ENCODE measurements at places on chromosomes 13 and 19.

- no peak for DNase-seq
Measured at GRCh38 chr19:9165261-9165660, 13.5 kb upstream of the OR7D2 start.

GRCh38 chr13:110045202-110045601 lies 258.8 kb upstream of the IRS2 start:
- DNase-seq, result no peak

DNA sequence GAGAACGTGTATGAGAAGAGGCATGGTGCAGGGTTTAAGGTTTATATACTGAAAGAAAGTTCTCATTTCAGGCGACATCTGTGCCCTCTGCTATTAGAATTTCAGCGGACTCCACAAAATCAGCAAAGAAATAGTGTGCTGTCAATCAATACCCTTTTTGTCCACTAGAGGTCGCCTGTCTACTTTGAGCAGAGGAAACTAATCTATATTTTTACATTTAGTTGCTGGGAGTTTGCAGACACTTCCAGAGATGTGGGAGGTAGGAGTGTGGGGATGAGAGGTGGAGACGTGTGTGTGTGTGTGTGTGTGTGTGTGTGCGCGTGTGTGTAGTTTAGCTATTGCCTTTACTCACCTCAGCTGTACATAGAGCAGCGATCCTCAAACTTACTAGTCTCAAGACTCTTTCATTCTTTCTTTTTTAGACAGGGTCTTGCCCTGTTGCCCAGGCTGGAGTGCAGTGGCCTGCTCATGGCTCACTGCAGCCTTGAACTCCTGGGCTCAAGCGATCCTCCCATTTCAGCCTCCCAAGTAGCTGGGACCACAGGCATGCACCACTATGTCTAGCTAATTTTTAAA lies 9.7 kb downstream of the INAFM1 start:
- no peak for DNase-seq

DNA sequence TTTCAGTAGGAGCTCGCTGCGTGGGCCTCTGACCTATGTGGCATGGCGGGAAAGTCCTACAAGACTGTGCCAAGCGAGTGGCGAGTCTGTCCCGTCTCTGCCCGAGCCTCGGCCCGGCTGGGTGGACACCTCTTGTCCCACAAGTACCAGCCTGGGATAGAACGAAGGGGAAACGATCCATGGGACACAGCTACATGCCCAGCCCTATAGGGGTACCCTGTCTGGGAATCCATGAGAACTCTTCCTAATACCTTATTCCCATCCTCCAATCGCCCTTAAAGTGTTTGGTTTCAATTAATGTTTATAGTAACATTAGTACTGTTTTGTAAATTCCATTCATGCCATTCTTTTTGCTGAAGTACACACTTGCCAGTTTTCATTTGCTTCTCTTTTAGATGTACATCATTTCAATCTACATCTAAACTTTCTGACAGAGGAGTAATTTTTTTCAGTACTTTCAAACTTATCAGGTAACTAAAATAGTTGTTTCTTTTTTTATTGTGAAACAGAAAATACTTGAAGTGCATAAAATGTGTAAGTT lies 667 bp upstream of the ZNF790 start:
- DNase-seq, result no peak

DNA sequence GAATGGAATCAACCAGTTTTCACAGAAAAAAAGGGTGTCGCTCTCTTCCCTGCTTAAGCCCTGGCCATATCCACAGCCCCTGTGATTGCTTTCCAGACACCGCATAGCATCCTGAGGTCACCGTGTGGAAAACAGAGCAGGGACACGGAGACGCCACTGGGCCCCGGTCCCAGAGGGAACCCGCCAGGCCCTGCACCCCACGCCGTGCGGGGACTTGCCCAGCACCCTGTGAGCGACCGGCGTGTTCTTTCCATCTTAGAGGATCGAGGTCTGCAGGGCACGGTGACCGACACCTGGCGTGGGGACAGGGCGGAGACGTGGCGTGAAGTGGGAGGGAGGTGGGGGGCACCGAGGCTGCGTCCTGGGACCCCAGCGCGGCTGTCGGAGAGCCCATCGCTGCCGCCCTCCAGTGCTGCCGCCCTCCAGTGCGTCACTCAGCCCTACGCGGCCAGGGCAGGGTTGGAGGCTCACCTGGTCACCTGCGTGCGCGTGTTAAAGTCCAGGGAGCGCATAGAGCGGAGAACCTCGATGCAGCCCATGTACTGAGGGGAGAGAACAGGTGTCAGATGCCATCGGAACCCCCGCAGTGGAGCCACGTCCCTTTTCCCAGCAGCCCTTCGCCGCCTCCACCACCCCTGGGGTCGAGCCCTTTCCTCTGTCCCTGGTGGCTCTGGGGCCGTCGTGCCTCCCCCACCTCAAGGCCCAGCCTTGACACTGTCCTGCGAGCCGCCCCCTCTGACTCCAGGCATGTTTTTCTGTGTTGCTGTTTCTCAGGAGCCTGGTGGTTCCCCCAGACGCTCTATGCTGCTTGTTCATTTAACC lies 20.2 kb downstream of the SHC2 start:
- DNase-seq, result no peak

DNA sequence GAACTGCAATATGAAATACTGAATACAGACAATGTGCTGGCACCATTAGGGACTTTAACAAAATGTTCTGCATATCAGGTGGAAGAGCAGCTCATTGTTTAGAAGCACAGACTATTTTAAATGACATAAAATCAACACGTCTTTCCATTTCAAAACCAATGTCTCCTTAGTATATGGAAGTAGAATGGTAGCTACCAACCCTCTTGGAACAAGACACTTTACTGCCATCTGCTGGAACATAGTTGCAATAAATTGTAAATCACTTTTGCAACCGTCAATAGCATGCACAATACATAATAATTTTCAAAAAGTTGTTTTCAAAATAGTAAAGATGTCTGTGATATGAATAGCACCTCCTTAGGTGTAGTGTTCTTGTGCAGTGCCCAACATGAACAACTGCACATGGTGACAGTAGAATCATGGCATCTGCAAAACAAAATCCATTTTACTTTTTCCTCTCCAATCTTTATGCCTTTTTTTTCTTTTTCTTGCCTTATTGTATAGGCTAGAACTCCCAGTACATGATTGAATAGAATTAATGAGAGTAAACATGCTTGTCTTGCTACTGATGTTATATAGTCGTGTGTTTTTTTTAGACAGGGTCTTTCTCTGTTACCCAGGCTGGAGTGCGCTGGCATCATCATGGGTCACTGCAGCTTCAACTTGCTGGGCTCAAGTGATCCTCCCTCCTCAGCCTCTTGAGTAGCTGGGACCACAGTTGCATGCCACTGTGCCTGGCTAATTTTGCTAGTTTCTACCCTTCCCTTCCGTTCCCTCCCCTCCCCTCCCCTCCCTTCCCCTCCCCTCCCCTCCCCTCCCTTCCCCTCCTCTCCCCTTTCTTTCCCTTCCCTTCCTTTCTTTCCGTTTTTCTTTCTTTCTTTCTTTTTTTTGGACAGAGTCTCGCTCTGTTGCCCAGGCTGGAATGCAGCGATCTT lies 7.8 kb upstream of the LYPD5 start:
- no peak for DNase-seq

DNA sequence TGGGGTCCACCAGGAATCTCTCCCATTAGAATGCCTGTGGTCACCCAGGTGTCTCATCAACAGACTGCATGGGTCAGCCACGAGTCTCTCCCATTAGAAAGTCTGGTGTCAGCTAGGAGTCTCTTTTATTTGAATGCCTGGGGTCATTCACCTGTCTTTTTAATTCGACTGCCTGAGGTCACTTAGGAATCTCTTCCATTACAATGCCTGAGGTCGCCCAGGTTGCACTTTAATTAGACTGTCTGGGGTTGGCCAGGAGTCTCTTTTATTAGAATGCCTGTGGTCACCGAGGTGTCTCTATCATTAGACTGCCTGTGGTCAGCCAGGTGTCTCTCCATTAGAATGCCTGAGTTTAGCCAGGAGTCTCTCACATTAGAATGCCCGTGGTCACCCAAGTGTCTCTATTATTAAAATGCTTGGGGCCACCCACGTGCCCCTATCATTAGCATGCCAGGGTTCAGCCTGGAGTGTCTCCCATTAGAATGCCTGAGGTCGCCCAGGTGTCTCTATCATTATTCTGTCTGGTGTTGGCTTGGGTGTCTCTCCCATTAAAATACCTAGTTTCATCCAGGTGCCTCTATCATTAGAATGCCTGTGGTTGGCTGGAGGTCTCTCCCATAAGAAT lies 1474.3 kb downstream of the UQCRFS1 start:
- DNase-seq, result no peak

GRCh38 chr19:15249972-15250639 lies 17.9 kb upstream of the EPHX3 start:
- DNase-seq, result no peak

- no peak for DNase-seq
Measured at GRCh38 chr13:41976476-41976875, 15.6 kb upstream of the VWA8 start.

DNA sequence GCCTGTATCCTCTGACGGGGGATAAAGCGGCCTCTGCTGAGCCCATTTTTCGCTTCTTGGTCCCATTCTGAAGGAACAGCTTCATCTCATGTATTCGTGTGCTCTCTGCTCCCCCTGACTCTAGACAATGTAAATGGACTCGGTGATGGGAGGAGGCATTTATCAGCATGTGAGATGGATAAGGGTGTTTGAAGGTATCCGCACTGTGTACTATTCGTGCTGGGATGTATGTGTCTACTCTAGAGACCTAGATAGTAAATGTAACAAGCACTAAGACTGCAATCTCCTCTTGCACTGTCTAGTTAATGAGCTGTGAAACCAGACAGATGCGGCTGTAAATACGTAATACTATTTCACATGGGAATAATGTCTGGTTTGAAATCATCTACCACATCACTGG lies 134.6 kb upstream of the ARGLU1 start:
- no peak for DNase-seq

GRCh38 chr19:17950310-17951156 lies 16.4 kb upstream of the KCNN1 start:
- peak; percentile 68 for DNase-seq

GRCh38 chr19:19687090-19687489 lies 18.5 kb downstream of the ZNF101 start:
- DNase-seq, result no peak

DNA sequence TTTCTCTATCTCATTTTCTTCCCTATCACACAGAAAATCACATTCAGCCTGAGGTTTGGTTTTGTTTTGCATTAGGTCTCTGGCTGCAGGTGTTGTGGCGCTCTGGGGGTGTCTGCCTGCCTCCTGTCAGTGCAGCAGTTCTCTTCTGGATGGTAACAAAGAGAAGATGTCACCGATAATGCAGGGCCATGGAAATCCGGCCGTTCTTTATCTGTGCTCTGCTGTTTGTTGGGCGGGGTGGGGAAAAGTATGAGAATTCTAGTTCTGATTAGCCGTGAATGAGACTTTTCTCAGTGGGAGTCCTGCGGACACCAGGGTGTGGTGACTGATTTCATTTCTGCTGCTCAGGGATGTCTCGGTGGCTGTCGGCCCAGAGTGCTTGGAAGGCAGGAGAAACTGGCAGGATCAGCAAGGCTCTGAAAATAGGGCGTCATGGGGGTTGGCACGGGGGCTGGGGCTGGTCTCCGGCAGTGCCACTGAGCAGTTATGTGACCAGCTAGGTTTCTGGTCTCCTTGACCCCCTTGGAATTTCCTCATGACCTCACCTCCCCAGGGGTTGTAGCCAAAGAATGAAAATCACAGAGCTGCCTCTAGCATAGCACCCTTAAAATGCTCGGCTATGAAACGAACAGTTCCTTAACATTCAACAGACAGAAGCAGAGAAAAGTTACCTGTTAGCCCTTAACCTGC lies 5.0 kb downstream of the RNF113B start:
- DNase-seq, result no peak

GRCh38 chr13:75442736-75443234 lies 39.2 kb downstream of the TBC1D4 start:
- no peak for DNase-seq

DNA sequence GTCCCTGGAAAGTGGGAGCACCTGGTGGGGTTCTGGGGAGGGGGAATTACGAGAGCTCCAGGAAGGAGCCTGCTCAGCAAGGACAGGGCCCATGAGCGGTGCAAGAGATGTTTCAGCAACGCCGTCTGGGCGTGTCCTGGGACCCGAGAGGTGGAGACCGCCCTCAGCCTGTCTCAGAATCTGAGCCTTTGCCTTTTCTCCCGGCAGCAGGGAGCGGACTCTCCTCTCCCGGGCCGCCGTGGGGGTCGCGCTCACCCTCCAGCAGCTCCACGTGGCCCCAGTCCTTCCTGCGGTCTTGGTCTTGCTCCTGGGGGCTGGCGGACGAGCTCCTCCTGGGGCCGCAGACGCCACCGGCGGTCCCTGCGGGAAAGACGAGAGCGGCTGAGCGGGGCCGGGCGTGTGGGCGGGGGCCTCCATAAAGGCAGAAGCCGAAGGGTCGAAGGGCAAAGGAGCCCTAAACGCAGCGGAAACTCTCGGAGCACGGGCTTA lies 714 bp downstream of the POLRMT start:
- no peak for DNase-seq

DNA sequence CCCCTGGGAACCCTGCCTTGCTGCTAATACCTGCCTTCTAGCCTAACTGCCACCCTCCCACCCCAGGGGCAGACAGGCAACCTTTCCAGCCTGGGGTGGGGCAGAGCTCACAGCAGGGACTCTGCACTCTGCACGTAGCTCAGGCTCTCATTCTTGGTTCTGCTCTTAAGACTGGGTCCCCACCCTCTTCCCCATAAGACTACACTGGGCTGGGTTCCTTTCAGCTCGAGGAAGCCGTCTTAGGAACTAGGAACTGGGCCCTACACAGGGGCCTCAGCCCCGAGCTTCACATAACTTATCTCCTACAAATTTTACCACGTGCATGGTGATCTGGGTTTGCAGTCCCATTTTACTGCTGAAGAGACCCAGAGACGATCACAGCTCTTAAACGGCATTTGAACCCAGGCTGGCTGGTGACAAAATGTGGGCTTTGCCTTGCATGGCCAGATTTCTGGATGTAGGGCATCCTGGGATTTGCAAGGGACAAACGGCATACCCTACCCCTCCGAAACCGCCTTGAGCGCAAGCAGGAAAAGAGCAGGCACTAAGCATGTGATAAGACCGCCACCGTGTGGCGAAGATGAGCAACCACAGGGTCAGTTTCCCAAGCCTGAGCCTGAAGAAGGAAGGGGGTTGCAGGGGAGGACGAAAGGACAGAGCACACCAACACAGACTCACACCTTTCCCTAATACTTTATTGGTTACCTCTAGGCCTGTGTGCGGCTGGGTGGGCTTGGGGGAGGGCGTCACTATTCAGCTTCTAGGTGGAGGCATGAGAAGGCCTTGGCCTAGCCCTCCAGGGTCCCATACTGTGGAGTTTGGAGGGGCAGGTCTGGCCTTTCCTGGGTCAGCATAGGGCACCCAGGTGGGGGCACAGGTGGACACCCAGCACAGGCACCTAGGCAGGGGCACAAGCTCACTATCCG lies 5.1 kb downstream of the JUNB start:
- DNase-seq, result peak; percentile 75

- no peak for DNase-seq
Measured at GRCh38 chr19:13502231-13502630, 4.0 kb downstream of the CACNA1A start.

DNA sequence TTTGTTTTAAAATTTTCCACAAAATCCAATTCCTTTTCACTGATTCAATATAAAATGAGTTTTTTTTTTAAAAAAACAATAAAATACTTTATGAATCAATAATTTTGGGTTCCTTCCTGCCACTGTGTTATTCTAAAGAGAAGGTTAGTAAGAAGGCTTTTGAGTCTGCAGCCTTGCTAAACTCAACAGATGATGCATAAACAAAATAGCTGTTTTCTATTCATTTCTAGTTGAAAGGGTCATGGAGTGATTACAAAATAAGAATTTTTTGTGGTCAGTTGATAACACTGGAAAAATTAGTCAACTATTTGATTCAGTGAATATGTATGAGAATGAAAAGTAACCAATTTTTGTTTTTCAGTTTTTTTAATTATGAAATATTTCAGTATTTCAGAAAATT lies 169.9 kb downstream of the VWA8 start:
- DNase-seq, result no peak

Data from CD4-positive, alpha-beta T cell treated with Interferon gamma for 1 hour (primary cell).